ENCODE measurements at places on chromosomes 3 and 15.

GRCh38 chr3:16050641-16051467, 123.6 kb upstream of the GALNT15 start:
- no peak for DNase-seq

DNA sequence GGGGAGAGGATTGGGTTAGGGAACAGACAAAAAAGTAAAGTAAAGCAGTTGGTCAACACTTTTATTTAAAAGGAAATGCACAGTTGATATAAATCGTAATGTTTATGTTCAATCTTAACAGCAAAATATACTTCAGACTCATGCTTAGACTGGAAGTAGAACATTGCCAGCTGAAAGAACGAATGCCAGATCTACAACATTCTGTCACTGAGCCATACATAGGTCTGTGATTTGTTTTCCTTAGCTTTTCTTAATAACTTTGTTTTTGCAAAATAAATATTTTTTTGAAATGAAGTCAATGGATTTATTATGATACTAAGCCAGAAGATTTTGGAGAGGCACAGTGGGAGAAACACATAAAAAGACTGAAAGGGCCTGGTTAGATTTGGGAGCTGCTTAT, 62.0 kb downstream of the LEKR1 start:
- DNase-seq, result no peak

GRCh38 chr15:31758126-31758525, 272.2 kb upstream of the CHRNA7 start:
- no peak for DNase-seq

- no peak for DNase-seq
Observed at GRCh38 chr3:86711634-86712033, 279.3 kb downstream of the VGLL3 start.
